ENCODE measurements at places on chromosomes 3 and 15.
A peak's percentile ranks its signal among the peaks of the same experiment; 100 is the strongest.

GRCh38 chr3:109413049-109413448, 75.7 kb upstream of the DPPA4 start:
- DNase-seq: no peak

- DNase-seq: no peak
Measured at GRCh38 chr3:127034195-127034989, 51.5 kb downstream of the PLXNA1 start.

DNA sequence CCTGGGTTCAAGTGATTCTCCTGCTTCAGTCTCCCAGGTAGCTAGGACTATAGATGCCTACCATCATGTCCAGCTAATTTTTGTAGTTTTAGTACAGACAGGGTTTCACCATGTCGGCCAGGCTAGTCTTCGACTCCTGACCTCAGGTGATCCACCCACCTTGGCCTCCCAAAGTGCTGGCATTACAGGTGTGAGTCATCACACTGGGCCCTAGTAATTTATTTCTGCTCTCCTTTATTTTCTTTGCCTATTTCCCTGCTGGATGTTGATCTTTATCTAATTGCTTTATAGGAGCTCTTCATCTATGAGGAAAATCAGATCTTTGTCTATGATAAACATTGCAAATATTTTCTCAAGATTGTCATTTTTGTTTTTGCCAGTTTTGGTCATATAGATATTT, 31.7 kb downstream of the UQCC5 start:
- no peak for DNase-seq

DNA sequence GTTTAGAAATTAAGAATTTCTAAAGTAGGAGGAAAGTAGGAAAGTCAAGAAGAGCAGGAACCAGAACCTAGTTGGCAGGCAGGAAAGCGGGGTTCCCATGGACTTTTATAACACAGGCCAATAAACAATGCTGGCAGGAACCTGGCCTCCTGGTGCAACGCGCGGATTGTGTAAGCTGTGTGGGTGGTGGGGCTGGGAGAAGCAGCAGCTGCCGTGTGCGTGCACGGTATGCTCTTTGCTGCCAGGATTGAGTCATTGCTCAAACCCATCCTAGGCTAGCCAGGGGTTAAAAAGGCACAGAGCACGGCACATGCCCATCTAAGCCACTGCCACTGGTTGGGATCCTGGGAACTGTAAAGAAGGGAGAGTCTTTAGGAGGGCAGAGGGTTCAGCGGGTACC, 209.9 kb upstream of the RGMA start:
- no peak for DNase-seq

DNA sequence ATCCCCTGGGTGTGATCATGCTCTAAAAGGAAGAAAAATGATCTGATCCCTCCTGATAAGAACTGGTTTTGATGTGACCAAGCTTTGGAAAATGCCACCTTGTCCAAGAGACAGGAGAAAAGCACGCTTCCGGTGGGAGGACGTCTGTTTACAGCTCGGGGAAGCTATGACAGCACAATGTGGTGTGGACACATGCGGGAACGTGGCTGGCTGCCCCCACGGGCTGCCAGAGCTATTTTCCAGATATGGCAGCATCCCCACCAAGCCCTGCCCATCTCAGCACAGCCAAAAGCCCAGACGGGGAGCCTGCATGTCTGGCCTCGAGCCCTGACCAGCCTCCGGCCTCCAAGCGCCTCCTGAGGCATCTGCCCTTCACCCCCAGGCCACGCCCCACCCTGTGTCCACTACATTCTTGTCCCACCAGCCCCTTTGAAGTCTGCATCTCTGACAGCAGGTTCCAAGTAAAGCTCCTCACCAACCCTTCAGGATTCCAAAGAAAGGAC, 63.2 kb upstream of the HRH1 start:
- no peak for DNase-seq

DNA sequence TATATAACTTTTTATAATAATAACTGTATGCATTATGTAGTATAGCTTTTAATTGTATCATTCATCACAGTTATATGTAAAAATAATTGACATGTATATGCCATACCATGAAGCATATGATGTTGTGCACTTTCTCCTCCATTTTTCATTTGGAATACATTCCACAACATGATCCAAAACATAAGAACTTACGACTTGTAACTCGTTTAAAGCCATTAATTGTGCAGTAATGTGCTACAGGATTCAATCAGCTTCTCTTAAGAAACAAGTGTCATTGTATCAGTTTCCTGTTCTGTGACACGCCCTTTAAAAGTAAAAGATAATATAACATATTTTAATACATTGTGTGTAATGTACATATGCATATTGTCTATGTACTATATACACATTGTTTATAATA, 2.2 kb downstream of the C3orf80 start:
- DNase-seq: no peak

- DNase-seq: no peak
Measured at GRCh38 chr3:15924914-15925313, 127.1 kb upstream of the ANKRD28 start.

DNA sequence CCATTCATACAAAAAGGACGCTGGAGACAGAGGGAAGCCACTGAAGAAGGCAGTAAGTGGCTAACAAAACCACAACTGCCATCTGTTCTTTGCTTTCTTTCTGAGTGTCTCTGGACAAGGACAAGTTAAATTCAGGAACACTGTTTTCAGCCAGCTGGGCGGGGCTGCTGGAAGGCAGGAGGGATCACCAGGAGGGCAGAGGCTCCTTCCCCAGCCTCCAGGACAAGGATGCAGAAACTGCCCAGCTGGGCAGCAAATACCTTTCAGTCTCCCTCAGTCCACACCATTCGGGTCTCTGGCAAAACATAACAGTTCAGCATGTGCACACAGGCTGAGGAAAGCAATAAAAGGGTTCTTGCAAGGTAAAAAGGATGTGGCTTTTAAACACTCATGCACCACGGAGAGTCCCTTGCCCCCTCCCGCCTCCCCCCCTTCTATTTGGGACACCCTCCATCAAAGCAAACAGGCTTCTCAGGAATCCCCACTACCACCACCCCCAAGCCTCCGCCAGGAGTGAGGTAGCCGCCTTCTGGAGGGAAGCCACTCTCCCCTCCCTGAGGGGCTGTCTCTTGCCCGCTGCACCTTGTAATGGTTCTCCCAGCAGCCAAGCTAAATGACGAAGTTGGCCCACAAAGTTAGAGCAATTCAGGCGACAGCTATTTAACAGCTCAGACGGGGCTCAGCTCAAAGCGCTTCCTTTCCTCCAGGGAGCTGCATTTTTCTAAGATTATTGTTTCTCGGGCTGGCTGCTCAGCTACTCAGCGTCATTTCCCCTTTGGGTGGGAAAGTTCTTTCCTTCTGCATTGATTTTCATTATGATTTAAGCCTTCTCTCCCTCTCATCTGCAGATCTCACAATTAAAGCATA, 3.8 kb downstream of the HEG1 start:
- peak; percentile 48 for DNase-seq

- DNase-seq: no peak
Measured at GRCh38 chr15:89308236-89308635, 26.4 kb downstream of the POLG start.

DNA sequence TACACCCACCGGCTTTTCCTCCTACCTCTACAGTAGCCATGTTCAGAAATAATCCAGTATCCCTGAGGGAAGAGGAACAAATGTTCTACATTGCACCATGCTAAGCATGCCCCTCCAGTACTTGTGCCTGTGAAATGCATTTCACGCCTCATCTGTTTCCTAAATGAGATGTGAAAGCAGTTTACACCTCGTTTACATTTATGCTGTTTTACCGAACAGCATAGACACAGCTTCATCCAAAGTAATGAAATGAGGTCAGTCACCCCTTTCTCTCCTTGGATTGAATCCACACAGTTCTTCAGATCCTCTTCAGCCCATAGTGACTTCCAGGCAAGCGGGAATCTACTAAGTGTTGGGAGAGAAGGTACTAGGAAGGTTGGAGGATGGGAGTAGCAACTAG, 514.3 kb downstream of the PDCD6IP start:
- DNase-seq: no peak

DNA sequence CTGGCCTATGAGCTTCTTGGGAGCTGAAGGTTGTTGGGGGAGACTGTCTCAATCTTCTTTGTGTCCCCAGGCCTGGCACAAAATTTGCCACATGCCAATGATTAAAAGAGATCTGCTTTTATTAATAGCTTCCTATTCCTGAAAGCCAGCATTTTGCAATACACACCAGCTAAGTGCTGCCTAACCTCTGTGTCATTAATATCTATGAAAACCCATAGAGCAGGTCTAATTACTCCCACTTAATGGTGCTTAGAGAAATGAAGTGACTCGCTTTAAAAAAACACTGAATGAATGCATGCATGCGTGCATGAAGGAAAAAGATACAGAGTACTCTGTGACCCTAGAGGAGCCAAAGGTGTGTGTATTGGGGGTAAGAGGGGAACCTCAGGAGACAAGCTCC, 55.0 kb downstream of the SLC6A1 start:
- DNase-seq: no peak

DNA sequence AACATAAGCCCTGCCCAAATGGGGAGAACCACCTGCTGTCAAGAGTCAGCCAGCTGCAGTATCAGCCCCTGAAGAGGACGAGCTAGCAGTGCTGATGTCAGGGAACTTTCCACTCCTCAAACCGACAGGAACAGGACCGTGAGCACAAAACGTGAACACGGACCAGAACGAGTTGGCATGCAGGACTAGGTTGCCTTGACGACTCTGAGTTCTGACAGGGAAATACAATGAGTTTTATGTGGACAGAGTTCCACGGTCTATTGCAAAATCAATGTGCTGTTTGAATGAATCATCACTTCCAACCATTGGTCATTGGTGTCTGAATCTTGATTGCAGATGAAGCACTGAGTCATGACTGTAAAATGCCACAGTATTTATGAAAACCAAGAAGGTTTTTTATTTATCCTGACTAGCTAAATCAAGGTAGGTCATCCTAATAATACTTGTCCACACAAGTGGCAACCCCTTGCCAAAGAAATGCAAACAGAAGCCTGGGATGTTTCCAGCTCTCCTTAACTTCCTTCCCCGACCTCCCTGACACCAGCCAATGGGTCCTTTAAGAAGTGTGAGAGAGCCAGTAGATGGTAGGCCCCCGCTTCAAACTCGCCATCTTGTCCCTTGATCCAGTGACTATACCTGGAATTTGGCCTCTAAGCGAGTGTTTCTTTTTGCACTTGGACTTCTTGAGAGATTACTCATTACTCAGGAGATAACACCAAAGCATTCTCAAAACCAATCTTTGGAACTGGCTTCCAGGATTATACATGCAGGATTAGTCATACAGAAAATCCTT, 119.6 kb downstream of the ASB7 start:
- DNase-seq: no peak

GRCh38 chr15:49814709-49815108, 193.9 kb downstream of the DTWD1 start:
- DNase-seq: no peak

DNA sequence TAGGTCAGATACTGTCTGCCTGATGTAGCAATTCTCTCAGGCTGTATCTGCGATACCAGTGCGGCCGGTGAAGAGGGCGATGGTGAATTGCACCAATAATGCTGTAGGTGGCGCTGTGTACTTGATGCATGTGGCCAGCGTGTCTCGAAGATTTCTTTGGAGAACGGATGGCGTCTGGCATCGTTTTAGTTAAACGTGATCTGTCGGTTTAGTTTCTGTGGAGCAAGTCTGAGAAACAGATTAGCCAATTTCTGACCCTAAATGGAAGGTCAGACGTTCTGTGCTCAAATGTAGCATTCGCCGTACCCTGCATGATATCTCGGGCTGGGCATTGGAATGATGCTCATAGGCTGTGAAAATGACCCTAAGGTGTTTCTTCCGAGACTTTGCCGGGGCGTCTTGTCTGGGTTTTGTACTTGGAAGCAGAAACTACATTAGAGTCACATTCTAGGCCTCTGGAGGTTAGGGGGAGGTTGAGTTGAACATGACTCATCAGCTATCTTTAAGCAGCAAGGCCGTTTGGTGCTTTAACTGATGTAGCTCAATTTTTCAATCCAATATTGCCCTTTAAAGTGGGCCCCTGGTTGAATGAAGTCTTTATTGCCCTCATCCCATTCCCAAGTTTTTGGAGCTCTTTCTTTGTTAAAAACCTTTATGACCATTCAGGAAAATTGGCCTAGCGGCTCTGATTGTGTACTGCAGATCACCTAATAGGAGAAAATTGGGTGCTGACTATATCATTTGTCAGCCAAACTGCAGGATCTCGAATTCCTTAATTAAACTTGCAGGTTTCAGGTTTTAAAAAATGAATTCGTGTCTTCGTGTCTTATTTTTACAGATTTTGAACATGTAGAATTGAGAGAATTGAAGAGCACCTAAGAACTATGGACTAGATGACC, 80.0 kb downstream of the SQOR start:
- DNase-seq: peak; percentile 30

- no peak for DNase-seq
Measured at GRCh38 chr3:39869890-39870289, 60.5 kb downstream of the MYRIP start.

DNA sequence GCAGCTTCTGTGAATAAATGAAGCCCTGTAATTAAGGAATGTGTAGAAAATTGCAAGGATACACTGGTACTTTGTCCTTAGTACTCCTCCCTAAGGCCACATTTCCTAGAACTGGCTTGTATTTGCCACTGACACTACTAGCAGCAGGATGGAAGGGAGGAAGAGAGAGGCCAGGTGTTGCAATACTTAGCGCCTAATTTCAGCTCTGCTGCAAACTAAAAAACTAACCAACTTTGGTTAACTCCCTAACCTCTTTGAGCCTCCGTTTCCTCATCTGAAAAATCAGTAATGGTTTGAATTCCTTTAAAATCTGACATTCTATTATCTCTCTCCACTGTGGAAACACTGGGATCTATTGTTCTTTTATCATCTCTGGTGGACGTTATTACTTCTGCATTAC, 257.0 kb downstream of the SV2B start:
- DNase-seq: no peak

GRCh38 chr15:33218071-33218491, 23.6 kb upstream of the FMN1 start:
- DNase-seq: no peak

DNA sequence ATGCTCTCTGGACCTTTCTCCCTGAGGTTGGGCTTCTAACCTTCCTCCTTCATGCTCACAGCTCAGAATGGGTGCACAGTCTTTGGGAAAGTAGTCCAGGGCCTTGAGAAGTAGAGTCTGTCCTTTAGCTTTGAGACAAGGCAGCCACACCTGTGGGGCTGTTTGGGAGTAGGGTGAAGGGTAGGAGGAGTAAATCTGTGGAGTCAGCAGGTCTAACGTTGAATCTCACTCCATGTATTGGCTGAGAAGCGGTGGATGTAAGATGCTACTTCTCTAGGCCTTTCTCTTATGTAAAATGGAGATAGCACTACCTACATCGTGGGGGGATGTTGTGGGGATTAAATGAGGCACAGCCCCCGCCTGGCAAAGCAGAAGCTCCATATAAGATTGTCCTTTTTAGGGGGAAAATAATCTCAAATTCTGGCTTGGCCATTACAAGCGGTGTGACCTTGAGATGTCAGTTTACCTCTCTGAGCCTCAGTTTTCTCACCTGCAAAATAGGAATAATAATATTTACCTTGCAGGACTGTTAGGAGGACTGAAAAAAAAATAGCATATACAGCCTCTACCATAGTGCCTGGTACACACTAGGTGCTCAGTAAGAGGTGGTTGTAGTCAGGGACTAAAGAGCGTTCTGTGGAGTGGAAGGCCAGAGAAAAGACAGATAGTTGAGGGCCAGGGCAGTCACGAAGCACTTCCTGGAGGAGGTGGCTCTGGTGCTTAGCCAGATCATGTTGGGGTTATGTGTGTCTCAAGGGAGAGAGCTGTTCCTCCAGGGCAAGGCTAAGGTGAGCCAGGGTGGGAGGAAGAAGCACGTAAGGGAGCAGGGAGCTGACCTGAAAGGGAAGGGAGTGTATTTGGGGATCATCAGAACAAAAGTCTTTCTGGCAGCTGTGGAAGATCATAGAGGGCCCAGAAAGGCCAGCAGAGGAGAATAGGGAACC, 82.8 kb upstream of the MRPS22 start:
- DNase-seq: no peak

- DNase-seq: no peak
Measured at GRCh38 chr3:71062952-71063772, 520.4 kb downstream of the FOXP1 start.
